Activated CD8-positive, alpha-beta T cell treated with anti-CD3 and anti-CD28 coated beads, Interleukin-2, amount 10 ng/mL, durations not matched to agents 7 days and 5 days (primary cell): ENCODE measurements at places on chromosomes 2 and 18. TPM values are rescaled to one million over a fixed set of nuclear protein-coding genes. Genes with fewer than 3 reads are reported as not detected.

- H3K27ac ChIP-seq = no peak overlapping the region
- DNase-seq = no peak
- H3K36me3 ChIP-seq = no peaks in the 10 kb centered on the region
- H3K4me1 ChIP-seq = no peaks in the 10 kb centered on the region
- H3K4me3 ChIP-seq = no peak overlapping the region
These were observed 5.1 kb upstream of the DCC start for GRCh38 chr18:52334896-52335295.

- H3K4me3 ChIP-seq = no peak overlapping the region
- no peak overlapping the region for H3K27ac ChIP-seq
- no peaks in the 10 kb centered on the region for H3K36me3 ChIP-seq
- no peaks in the 10 kb centered on the region for H3K4me1 ChIP-seq
- DNase-seq = no peak
These were observed 35.2 kb upstream of the SCN9A start for GRCh38 chr2:166410828-166411472.

- DNase-seq = no peak
- H3K27me3 ChIP-seq = no peaks in the 10 kb centered on the region
- no peak overlapping the region for H3K27ac ChIP-seq
- H3K4me3 ChIP-seq = no peak overlapping the region
- H3K4me1 ChIP-seq = peaks cover 9% of the 10 kb centered on the region
These were observed 556.3 kb downstream of the ARHGAP15 start for GRCh38 chr2:143685421-143686078.

- no peak overlapping the region for H3K4me3 ChIP-seq
- no peak overlapping the region for H3K27ac ChIP-seq
- no peaks in the 10 kb centered on the region for H3K27me3 ChIP-seq
- H3K36me3 ChIP-seq = peaks cover 14% of the 10 kb centered on the region
These were observed 117.0 kb downstream of the HIBCH start for GRCh38 chr2:190202604-190203003.

- peaks cover 2% of the 10 kb centered on the region for H3K27me3 ChIP-seq
- no peak for DNase-seq
- no peaks in the 10 kb centered on the region for H3K4me1 ChIP-seq
- no peak overlapping the region for H3K4me3 ChIP-seq
These were observed 63.4 kb upstream of the ADAM23 start for GRCh38 chr2:206379886-206380285.

GRCh38 chr2:224751996-224752698 is 36.0 kb upstream of the CCDC195 start:
- H3K36me3 ChIP-seq = peaks cover 4% of the 10 kb centered on the region
- H3K4me3 ChIP-seq = no peak overlapping the region
- DNase-seq = no peak
- no peak overlapping the region for H3K27ac ChIP-seq

DNA sequence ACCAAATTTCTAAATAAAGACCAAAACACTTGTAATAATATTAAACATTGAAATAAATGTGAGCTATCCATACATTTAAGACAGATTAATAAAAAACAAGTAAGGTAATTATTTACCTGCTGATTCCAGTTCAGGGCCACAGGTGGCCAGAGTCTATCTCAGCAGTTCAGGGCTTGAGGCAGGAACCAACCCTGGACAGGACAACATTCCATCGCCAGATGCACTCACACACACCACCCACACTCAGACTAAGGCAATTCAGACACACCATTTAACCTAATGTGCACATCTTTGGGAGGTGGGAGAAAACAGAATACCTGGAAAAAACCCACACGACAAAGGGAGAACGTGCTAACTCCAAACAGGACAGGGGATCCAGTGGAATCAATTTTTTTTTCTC is 14.1 kb upstream of the WDSUB1 start:
- H3K4me3 ChIP-seq = no peak overlapping the region
- no peaks in the 10 kb centered on the region for H3K36me3 ChIP-seq

- H3K4me3 ChIP-seq = no peak overlapping the region
- no peak overlapping the region for H3K27ac ChIP-seq
- no peaks in the 10 kb centered on the region for H3K36me3 ChIP-seq
- DNase-seq = no peak
- no peaks in the 10 kb centered on the region for H3K4me1 ChIP-seq
These were observed 49.1 kb downstream of the KCNF1 start for GRCh38 chr2:10960606-10961489.

- H3K27ac ChIP-seq = no peak overlapping the region
- H3K4me3 ChIP-seq = no peak overlapping the region
- no peaks in the 10 kb centered on the region for H3K27me3 ChIP-seq
- H3K36me3 ChIP-seq = no peaks in the 10 kb centered on the region
- no peaks in the 10 kb centered on the region for H3K4me1 ChIP-seq
These were observed 140.5 kb downstream of the ST6GAL2 start for GRCh38 chr2:106745468-106745867.

GRCh38 chr2:117064021-117064420 is 750.5 kb upstream of the DDX18 start:
- no peaks in the 10 kb centered on the region for H3K36me3 ChIP-seq
- H3K4me3 ChIP-seq = no peak overlapping the region
- H3K27ac ChIP-seq = no peak overlapping the region

- no peaks in the 10 kb centered on the region for H3K4me1 ChIP-seq
- no peaks in the 10 kb centered on the region for H3K27me3 ChIP-seq
- no peak overlapping the region for H3K27ac ChIP-seq
- H3K36me3 ChIP-seq = peaks cover 45% of the 10 kb centered on the region
- DNase-seq = no peak
These were observed 60.9 kb upstream of the TFCP2L1 start for GRCh38 chr2:121345887-121346286.

GRCh38 chr2:88355486-88355885 is 97.0 kb downstream of the FOXI3 start:
- H3K27me3 ChIP-seq = peaks cover 13% of the 10 kb centered on the region
- no peak for DNase-seq
- H3K4me3 ChIP-seq = no peak overlapping the region
- no peaks in the 10 kb centered on the region for H3K36me3 ChIP-seq
- no peak overlapping the region for H3K27ac ChIP-seq

- H3K36me3 ChIP-seq = no peaks in the 10 kb centered on the region
- no peak overlapping the region for H3K27ac ChIP-seq
- H3K4me1 ChIP-seq = no peaks in the 10 kb centered on the region
- no peak for DNase-seq
- no peak overlapping the region for H3K4me3 ChIP-seq
- no peaks in the 10 kb centered on the region for H3K27me3 ChIP-seq
These were observed 48.3 kb downstream of the TFCP2L1 start for GRCh38 chr2:121236650-121237180.

DNA sequence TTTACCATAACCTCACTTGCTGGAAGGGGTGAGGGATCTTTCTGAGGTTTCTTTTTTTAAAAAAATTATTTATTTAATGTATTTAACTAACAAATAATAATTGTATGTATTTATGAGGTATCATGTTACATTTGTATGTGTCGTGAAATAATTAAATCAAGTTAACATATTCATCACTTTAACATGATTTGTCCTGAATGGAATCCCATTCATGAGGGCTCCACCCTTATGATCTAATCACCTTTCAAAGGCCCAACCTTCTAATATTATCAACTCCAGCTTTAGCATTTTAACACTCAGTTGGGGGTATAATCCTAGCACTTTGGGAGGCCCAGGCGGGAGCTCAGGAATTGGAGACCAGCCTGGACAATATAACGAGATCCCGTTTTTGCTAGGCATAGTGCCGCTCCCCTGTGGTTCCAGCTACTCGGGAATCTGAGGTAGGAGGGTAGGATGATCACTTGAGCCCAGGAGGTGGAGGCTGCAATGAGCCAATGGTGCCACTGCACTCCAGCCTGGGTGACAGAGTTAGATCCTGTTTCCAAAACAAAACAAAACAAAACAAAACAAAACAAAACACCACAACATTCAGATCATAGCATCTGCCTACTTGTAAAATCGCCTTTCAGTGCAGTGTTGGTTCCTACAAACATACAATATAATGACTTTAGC is 1.1 kb upstream of the TAF4B start:
- H3K4me3 ChIP-seq = no peak overlapping the region
- DNase-seq = no peak
- peaks cover 13% of the 10 kb centered on the region for H3K27me3 ChIP-seq
- no peaks in the 10 kb centered on the region for H3K36me3 ChIP-seq

- H3K27ac ChIP-seq = no peak overlapping the region
- DNase-seq = no peak
- no peaks in the 10 kb centered on the region for H3K27me3 ChIP-seq
- no peaks in the 10 kb centered on the region for H3K36me3 ChIP-seq
- H3K4me1 ChIP-seq = no peaks in the 10 kb centered on the region
- no peak overlapping the region for H3K4me3 ChIP-seq
These were observed 280.0 kb upstream of the RAB12 start for GRCh38 chr18:8329186-8329771.

- H3K4me3 ChIP-seq = no peak overlapping the region
- H3K36me3 ChIP-seq = no peaks in the 10 kb centered on the region
- no peaks in the 10 kb centered on the region for H3K27me3 ChIP-seq
- DNase-seq = no peak
- no peak overlapping the region for H3K27ac ChIP-seq
These were observed 222.9 kb downstream of the NDUFA10 start for GRCh38 chr2:239802185-239802649.

- no peaks in the 10 kb centered on the region for H3K4me1 ChIP-seq
- no peak overlapping the region for H3K27ac ChIP-seq
- peaks cover 2% of the 10 kb centered on the region for H3K27me3 ChIP-seq
- H3K36me3 ChIP-seq = no peaks in the 10 kb centered on the region
- DNase-seq = no peak
These were observed 171.9 kb upstream of the FN1 start for GRCh38 chr2:215607766-215608165.

GRCh38 chr2:146994246-146994645 is 850.6 kb upstream of the ACVR2A start:
- H3K27ac ChIP-seq = no peak overlapping the region
- H3K4me3 ChIP-seq = no peak overlapping the region
- H3K4me1 ChIP-seq = no peaks in the 10 kb centered on the region
- no peak for DNase-seq

- H3K36me3 ChIP-seq = no peaks in the 10 kb centered on the region
- H3K27me3 ChIP-seq = no peaks in the 10 kb centered on the region
- no peaks in the 10 kb centered on the region for H3K4me1 ChIP-seq
- DNase-seq = no peak
These were observed 24.0 kb upstream of the MARCO start for GRCh38 chr2:118918017-118918416.

GRCh38 chr2:148994341-148994740 is 44.2 kb upstream of the LYPD6B start:
- H3K4me1 ChIP-seq = no peaks in the 10 kb centered on the region
- DNase-seq = no peak
- H3K36me3 ChIP-seq = no peaks in the 10 kb centered on the region
- no peak overlapping the region for H3K27ac ChIP-seq

PAX3 gene
- total RNA-seq = not detected

CERS6 gene
- total RNA-seq = 14.5 TPM

SRD5A2 gene
- total RNA-seq = not detected

LIPG gene
- 0.11 TPM for total RNA-seq

TFPI gene
- total RNA-seq = not detected

FMNL2 gene
- 0.21 TPM for total RNA-seq

FBLN7 gene
- total RNA-seq = 0.58 TPM

SFT2D3 gene
- 4.8 TPM for total RNA-seq

GPR55 gene
- 12.3 TPM for total RNA-seq

AQP4 gene
- total RNA-seq = not detected

NAT8 gene
- total RNA-seq = not detected

CIDEA gene
- total RNA-seq = not detected
